ENCODE measurements at places on chromosomes 7 and 10.

- no peak for DNase-seq
These were observed 429.6 kb upstream of the VSTM2A start for GRCh38 chr7:54112567-54112966.

DNA sequence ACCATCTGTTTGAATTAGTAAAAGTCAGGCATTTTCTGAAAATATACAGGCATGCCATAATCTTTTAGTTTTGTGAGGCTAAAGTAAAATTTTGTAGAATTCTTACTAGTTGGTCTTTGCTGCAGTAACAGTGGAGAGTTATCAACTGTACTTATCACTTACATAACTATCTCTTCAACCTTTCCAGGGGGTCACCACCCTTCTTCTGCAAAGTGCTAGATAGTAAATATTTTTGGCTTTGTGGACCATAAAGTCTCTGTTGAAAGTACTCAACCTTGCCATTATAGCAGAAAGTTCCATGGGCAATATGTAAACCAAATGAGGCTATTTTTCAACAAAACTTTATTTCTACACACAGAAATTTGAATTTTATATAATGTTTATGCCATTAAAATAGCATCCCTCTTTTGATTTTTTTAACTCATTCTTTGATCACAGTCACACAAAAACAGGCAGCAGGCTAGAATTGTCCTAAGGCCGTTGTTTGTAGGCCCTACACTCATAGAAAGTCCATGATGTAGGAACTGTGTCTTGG is 59.5 kb upstream of the KLF6 start:
- no peak for DNase-seq

GRCh38 chr7:90092506-90092905 is 61.8 kb upstream of the STEAP1 start:
- no peak for DNase-seq

DNA sequence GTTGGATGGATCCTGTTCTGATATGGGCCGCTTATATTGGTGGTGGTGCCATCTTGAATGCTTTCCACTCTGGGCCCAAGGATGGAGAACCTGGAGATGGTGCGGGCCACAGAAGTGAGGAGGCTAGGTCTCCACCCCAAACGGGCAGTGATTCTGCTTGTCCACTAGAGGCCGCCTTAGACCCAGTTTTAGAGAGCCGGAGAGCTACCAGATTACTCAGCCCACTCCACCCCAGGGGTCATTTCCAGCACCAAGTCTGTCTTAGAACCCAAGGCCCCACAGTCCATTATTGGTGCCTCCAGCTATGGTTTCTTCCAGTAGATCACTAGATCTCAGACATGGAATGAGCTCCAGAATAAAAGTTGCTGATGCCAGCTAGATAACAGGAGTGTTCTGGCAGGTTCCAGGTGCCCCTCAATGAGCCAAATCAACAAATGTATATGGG is 11.8 kb upstream of the CAMK2G start:
- peak; percentile 65 for DNase-seq

- DNase-seq = no peak
These were observed 10.6 kb upstream of the PWWP2B start for GRCh38 chr10:132386419-132386831.

DNA sequence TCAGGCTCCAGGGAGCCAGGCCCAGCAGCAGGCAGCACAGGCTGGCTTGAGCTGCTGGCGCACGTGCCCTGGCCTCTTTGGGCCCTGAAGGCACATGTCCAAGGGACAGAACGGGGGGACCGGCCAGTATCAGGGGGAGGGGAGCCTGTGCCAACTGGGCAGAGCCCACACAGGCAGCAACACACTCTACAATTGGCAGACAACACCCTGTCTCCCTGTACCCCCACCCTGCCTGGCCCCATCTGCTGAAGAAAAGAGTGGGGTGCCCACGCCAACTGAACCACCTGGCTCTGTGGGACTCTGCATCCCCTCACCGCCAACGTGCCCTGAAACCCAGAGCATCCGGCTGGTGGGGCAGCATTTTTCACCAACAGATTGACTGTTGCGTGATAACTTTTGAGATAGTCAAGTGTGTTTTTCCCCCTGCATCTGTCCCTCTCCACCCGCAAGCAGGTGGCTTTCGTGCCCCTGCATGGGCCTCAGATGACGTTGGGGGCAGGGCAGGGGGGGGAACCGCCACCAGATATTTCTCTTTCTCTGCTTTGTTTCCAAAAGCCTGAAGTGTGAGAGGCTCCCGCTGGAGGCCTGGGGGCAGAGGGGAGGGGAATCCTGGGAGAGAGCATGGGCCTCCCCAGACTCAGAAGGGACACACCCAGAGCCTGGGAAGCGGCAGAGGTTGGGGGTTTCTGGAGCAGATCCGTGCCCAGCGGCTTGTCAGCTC is 21.8 kb downstream of the SLIT1 start:
- DNase-seq = no peak

DNA sequence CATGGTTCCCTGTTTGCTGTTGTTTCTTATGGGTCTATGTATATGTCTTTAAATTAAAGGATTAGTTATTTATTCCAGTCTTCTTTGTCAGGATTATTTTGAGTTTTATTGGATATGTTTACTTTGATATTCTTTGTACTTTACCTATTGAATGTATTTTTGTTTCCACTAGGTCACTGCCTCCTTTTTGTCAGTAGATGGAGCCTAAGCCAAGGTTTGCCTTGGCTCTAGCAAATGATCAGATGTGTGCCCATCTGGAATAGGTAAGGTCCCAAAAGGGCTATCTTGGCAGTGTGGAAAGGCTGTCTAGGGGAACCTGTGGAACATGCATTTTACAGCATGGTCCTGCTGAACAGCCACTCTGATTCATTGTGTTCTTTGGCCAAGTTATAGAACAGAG is 337.3 kb upstream of the GHITM start:
- DNase-seq = no peak

GRCh38 chr10:117126034-117126433 is 12.0 kb downstream of the VAX1 start:
- no peak for DNase-seq
